ENCODE measurements at places on chromosomes 6 and 20.

GRCh38 chr6:26032340-26033084 lies 54.7 kb upstream of the HFE start:
- DNase-seq = peak; percentile 40

GRCh38 chr20:1338801-1339200 lies 9.9 kb upstream of the SDCBP2 start:
- no peak for DNase-seq

DNA sequence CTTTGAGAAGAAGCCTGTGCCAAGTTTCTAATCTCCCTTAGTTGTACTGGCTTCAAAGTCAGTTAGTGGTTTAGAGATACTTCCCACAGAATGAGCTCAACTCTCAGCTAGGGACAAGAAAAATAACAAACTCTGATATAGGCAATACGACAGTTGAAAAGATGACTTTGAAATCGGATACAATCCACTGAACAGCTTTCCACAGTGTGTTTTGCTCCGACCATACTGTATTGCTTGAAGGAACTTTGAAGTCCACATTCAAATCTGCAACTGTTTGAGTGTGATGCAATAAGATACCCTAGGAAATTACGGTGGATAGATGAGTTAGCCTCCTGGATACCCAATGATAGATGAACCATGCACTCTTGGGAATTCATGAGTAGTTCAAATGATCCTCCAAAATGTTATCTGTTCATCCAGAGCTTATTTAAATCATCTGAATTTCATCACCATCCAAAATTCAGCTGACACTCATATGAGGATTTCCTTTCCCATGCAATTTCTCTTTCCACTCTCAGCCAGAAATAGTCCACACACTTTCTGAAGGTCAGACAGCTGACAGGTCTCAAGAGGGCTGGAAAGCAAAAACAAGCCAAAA lies 443.8 kb downstream of the HAO1 start:
- no peak for DNase-seq

DNA sequence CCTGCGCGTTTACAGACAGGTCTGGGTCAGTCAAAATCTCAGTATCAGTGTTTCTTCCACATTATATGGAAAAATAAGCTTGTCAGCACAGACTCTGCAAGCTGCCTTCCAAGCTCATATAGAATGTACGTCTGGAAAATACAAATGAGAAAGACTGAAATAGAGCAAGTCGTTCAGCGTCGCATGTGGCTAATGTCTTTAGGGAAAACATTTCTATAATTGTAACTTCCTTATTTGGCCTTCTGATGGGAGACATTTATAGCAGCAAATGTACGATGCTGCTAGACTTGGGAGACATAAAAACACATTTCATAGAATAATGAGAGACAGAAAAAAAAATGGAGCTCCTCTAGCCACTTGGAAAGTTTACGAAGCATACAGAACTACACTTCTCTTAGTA lies 122.2 kb downstream of the KIF16B start:
- DNase-seq = no peak

DNA sequence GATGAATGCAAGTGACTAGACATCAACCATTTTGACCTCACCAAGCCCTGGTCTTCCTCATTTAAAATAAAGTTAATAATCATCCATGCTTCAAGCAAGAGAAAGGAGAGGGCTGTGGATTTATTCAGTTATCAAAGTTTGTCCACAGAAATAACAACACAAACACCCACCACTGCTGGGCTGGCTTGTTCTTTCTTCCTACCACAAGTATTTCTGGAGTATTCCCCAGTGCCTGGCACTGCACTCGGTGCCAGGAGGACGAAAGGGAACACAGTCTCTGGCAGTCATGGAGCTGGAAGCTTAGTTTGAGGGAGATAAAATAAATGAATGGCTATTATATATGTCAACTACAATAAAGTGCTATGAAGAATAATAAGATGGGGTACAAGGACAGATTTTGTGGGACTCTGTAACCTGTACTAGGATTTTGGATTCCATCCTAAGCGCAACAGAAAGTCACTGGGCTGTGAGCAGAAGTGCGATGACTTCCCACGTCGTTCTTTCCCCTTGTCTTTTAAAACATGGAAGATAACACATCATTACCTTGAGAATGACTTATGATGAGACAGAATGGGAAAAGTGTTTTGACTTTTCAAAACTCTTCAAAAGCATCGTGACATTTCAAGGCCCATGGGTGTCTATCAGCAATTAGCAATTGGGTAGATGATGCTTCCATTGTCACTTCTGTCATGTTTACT lies 74.5 kb upstream of the TRAF3IP2 start:
- DNase-seq = no peak

DNA sequence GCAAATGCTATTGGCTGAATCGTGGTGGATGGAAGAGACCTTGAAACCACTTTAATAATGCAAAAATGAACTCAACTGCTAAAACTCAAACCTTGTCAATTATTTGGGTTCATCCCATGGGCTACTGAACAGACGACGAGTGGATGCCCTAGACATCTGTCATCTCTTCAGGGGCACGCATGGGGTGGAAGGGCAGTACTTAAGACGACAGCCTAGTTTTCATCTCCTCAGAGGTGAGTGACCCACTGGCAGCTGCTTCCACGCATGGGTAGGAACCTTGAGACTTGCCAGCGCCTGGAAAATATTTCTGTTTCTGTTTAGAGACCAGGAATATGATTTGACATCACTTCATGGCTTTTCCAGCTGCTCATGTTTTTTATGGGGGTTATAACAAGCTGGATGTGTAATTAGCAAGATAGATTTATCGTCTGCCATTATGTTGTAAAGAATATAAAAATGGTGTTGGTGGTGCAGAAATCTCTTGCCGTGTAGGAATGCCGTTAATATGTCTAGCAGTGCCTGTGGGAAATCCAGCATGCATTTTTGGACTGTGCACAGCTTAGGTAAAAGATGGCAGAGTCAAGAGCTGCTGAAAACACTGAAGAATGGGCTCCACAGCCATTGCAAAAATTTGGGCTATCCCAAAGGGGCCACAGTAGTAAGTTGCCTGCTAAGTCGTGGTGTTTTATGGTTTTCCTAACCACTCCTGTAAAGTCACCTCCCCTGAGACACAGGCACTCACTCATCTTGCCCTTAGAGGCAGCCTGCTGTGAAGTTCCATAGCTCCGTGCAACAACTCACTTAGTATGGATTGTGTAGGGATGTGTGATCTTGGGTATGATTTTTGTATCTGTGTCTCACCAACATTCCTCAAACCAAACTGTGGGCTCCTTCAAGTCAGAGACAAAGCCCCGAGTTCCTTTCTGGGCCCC lies 203.3 kb downstream of the EYA2 start:
- no peak for DNase-seq

DNA sequence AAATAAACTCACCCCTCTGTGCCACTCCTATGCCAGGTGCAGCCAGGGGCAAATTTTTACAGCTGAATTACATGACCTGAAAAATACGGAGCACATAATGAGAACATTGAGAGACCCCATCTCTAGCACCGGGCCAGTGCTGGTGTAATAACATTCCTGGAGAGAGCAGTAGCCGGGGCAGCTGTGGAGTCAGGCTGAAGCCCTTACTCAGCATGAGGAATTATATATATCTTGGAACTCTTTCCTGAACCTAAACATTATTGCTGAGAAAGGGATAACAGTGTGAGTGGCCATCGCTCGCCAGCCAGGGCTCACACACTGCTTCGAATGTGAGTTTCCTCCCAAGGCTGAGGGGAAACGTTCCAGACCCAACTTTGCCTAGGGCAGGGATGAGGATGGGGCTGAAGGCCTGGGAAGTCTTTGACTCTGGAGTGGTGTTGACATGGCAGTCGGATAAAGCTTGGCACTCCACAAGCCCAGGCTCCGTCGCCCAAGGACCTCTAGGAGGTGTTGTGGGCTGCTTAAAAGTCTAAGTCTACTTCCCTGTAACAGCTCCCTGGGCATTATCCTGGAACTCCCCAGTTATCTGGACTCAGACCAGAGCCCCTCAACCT lies 269.8 kb downstream of the CDC5L start:
- no peak for DNase-seq

DNA sequence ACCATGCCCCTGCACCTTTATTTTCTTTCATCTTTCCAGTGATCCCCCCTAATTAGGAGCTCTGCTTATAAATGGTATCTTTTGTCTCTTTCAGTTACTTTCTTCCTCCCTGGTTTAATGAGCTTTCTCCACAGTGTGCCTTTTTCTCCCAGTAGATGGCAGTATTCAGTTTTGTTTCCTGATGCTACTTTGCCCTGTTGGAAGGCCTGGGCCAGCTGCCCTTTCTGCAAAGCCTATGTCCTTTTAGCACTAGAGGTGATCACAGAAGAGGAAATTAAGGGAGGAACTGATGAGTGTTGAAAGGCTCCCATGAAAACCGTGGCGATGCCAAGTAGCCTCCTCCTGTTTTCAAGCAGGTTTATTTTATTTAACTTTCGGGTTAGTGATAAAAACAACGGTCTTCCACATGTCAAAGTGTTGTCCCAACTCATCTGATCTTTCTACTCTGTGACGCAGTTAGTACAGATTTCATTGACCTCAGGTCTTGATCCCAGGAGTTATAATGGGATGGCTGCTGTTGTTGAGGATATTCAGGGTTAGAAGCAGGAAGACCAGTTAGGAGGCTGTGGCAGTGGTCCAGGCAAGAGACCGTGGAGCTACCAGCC lies 184.2 kb upstream of the BMP2 start:
- DNase-seq = no peak

- no peak for DNase-seq
These were observed 6.7 kb upstream of the VNN2 start for GRCh38 chr6:132764370-132764769.

DNA sequence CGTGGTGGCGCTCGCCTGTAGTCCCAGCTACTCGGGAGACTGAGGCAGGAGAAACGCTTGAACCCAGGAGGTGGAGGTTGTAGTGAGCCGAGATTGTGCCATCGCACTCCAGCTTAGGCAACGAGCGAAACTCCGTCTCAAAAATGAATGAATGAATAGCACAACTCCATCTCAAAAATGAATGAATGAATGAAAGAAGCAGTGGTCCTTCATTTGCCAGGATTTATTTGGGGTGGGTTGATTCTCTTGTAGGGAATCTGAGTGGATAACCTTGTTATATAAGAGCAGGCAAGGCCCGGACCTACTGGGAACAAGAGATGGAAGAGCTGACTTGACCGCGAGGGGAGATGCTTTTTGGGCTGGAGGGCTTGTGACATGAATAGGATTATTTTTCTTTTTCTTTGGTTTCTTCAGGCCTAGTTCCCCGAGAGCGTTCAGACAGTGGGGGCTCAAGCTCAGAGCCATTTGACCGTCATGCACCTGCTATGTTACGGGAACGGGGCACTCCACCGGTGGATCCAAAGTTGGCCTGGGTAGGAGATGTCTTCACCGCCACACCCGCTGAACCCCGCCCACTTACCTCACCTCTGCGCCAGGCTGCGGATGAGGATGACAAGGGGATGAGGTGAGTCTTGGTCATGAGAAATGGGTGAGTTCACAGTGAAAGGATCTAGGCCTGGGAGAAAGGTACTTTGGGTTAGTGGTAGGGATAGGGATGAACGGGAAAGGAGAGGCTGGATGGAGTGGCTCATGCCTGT lies 9.8 kb downstream of the PRRC2A start:
- no peak for DNase-seq

- DNase-seq = no peak
These were observed 4.2 kb downstream of the BEND6 start for GRCh38 chr6:56959094-56959493.

DNA sequence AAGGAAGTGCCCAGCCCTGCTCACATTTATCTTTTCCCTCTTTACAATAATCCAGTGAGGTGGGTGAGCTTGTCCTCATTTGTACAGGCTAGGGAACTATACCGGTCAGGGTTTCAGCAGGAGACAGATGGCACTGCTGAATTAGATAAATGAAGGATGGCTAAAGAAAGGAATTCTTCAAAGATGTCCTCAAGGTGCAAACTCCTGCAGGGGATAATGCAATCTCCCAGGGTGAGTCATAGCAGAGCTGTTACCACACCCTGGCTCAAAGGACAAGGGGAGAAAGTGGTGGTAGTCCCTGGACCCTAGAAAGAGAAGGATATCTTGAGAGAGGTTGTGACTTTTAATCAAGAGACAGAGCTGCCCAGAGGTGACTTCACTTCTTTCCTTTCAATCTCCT lies 66.7 kb downstream of the RFPL4B start:
- no peak for DNase-seq

GRCh38 chr6:87213364-87213763 lies 58.0 kb downstream of the ZNF292 start:
- no peak for DNase-seq

GRCh38 chr6:24980507-24981385 lies 45.0 kb upstream of the RIPOR2 start:
- no peak for DNase-seq

- no peak for DNase-seq
These were observed 146.9 kb downstream of the PDE10A start for GRCh38 chr6:165515963-165516624.

DNA sequence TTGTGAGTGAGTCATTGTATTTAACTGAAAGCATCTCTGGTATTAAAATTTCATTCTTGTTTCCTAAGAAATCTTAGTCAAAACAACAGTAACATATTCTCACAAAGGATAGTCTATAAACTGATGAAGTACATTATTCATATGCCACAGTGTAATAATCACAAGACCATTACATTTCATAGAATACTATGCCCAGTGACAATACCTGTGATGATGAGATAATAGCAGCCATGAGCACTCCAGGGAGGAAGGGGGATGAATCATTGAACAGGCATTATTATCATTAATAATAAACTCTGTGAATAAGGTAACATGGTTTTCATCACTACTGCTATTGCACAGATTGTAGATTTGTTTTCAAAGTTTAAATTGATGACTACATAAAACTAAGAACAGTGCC lies 667.9 kb downstream of the EPM2A start:
- DNase-seq = no peak

DNA sequence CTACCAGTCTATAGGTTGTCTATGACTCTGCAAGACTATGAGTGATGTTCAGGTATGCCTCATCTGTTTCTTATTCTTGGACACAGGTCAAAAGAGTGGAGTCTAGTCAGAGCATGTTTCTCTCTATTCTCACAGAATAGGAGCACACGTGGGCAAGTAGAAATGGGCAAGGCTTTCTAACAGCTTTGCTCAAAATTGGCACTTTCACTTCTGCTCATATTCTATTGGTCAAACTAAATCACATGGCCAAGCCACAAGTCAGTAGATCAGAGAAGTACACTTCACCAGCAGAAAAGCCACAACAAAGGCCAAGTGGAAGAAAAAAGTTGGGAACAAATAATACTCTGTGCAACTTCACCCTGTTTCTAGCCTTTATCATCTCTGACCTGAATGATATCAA lies 354.5 kb upstream of the SYNCRIP start:
- DNase-seq = no peak

DNA sequence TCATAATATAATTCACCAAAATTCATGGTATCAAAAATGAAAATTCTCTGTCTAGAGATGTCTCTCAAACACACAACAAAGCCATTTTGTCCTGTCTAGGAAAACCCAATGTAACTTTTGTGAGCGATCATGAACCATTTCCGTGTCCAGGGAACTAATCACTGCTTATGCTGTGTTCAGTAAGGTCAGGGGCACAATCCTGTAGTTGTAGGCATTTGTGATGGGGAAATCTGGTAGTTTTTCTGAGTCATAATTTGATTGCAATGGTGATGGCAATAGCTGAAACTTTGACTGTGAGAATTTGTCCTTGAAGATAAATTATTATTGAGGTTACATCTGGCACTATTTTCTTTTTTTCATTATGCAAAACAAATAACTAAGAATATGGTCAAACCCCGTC lies 21.0 kb upstream of the GCLC start:
- no peak for DNase-seq

All from activated T-cell treated with anti-CD3 and anti-CD28 coated beads, Interleukin-2, amount 50 U/mL, for 1 hour (primary cell).